Stimulated activated CD4-positive, alpha-beta T cell treated with anti-CD3 and anti-CD28 coated beads, TNF-alpha, amount 100 ng/mL, for 24 hours (primary cell): ENCODE measurements at places on chromosomes 6 and 20.

- no peak for DNase-seq
Measured at GRCh38 chr6:3369985-3370360, 86.9 kb downstream of the SLC22A23 start.

DNA sequence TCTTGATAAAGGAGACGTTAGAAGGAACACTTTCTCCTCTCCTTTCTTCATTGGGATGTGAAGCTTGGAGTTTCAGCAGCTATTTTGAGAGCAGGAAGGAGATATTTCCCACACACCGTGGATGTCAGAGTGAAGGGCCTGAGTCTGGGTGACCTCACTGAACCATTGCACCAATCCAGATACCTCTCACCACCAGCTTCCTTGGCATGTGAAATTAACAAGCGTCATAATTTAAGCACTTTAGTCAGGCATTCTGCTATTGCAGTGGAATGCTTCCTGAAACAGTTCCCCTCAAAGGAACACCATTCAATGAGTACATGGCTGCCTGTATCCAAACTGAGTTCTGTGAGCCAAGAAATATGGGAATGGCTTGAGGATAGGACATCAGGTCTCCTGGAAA is 83.7 kb downstream of the CHMP4B start:
- no peak for DNase-seq

DNA sequence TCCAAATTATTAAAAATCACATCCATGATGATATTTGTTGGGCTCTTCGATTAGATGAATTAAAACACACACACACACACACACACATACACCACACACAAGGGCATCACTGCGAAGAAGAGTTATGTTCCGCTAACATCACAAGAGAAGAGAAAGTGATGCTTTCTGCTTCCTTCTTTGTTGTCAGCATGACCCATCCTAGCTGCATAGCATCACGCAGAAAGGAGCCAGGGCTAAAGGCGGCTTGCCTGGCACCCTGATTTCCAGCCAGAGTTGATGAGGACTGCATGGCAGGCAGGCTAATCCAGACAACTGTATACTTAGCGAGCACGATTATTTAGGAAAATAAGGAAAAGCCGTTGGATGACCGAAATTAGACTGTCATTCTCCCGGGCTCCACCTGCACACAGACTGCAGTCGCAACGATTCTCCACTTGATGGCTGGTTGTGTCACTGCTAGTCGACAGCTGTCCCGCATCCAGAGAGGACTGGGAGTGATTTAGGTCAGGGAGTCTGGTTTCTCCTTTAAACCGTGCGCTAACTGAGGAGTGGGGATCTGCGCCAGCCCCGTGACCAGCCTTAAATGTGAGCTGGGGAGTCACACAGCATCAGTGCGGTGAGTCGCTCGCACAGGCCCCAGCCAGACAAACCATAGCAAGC is 70.6 kb upstream of the SOX4 start:
- DNase-seq = no peak

- no peak for DNase-seq
Measured at GRCh38 chr6:135566311-135567068, 69.0 kb upstream of the AHI1 start.

DNA sequence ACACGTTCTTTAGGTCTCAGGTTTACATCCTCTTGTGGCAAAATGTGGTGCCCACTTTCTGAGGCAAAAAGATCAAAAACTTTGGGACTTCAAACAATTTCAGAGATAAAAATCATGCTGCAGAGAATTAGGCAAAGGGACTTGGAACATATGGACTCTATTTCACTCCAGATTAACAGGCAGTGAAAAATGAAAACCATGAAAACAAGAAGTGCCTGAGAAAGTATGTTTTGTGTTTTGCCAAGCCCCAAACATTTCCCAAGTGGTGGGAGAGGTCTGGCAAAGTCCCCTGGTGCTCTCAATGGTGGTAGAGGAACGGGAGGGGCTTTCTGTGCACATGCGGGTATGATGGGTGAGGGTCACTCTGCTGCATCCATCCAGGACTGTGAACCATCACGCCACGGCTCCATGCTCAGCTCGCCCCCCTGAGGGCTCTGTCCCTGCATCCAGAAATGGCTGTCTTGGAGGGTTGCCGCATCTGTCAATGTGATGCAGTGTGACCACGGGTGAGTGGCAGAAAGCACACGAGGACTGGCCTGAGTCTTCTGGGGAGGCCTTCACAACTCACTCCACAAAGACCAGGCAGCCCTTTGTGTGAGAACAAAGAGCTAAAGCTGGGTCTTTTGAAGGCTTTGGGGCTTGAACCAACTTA is 43.2 kb upstream of the TBC1D7 start:
- no peak for DNase-seq
